ENCODE measurements at places on chromosomes 1 and 21. TPM values are rescaled to one million over a fixed set of nuclear protein-coding genes. Genes with fewer than 3 reads are reported as not detected.
A peak's percentile ranks its signal among the peaks of the same experiment; 100 is the strongest.

GRCh38 chr21:37365517-37366481, 774 bp upstream of the DYRK1A start:
- peak; percentile 45 for DNase-seq

DNA sequence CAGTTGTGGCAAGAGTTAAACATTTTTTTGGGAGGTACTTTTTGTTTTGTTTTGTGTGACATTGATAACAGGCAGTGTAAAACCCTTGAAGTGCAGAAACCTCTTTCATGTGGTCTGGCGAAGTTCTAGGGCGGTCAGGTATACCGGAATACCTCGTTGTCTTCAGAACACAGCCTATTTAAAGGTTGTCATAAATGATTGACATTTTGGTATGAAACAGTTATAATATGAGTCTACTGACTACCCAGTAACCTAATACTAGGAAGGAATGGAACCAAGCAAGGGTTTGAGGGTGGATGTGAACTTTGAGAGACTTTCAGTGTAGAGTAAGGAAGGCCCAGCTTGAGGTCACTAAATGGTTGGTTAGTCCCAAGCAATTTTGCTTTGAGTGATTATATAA, 40.5 kb downstream of the PATJ start:
- no peak for DNase-seq

DNA sequence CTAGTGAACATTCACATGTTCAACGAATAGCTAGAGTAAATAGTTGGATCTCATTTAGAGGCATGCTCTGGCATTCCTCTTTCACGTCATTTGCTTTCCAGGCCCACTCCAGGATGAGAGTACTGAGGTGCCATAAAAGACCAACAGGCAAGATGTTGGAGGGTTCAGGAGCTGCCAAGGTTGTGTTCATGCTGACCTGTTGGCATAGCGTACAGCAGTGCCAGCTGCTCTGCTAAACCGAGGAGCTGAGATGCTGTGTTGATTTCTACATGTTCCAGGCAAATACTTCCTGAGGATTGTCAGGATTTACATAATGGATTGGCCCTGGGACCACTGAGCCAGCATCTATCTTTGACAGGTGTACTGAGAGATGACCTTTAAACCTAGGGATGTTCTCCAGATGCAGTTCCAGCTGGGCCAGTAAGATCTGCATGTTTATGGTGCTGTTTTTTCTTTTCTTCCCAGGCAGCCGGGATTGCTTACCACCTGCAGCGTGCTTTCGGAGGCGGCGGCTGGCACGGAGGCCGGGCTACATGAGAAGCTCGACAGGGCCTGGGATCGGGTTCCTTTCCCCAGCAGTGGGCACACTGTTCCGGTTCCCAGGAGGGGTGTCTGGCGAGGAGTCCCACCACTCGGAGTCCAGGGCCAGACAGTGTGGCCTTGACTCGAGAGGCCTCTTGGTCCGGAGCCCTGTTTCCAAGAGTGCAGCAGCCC, 66.9 kb downstream of the DISC1 start:
- DNase-seq = no peak

DNA sequence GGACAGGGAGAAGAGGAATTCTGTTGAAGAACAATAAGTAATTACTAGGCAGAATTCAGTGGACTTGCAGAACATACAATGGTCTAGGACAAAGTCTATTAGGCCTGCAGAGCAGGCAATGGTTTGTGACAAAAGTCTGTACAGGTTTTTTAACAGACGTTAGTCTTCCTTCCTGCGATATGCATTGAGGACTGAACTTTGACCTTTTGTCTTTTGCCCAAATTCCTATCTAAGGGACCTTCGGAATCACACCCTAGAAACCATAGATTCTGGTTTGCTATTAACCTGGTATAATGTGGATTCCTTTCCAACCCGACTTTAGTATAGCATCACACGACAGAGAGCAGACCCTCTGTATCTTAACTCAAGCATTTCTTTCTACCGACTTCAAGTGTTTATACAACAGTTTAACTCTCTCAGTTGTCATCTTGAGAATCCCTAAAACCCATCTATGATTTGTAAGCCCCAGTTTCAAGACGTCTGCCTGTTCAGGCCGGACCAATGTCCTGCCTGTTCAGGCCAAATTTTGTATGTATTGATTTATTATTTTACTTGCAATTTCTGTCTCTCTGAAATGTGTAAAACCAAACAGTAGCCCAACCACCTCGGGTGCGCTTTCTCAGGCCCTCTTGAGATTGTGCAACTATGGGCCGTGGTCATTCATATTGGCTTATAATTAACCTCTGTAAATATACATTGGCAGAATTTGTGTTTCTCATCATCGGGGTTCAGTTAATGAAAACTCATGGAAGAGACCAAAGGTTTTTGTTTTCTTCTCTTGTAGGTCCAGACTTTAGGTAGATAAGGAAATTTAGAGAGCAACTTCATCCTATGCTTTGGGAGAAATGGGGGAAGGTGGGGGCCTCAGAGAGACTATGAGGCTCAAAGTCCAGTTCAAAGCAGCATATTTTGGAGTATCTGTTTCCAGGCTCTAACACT, 76.9 kb upstream of the TNFSF18 start:
- no peak for DNase-seq

ARHGEF16 gene
- not detected for total RNA-seq

CRYAA gene
- total RNA-seq = not detected

DNA sequence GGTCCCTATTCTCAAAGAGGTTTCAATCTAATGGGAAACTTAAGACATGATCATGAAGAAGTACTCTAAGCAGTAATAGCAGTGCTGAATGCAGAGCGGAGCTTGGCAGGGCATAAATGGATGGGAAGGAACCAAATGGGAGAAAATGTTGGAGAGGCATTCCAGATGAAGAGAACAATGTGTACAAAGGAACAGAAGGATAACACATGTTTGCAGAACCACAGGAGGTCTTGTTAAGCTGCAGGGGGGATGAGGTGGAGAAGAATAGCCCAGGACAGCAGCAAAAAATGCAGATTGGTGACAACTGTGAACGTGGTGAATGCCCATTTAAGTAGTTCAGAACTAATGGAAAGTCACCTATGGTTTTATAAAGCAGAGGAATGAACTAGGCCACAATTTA, 99.1 kb downstream of the ASTN1 start:
- no peak for DNase-seq

- peak; percentile 63 for DNase-seq
Observed at GRCh38 chr21:28554660-28555475, 437.8 kb downstream of the LTN1 start.

PRRC2C gene
- 66.4 TPM for total RNA-seq

- DNase-seq = no peak
Observed at GRCh38 chr1:31672986-31673385, 28.3 kb upstream of the PEF1 start.

DNA sequence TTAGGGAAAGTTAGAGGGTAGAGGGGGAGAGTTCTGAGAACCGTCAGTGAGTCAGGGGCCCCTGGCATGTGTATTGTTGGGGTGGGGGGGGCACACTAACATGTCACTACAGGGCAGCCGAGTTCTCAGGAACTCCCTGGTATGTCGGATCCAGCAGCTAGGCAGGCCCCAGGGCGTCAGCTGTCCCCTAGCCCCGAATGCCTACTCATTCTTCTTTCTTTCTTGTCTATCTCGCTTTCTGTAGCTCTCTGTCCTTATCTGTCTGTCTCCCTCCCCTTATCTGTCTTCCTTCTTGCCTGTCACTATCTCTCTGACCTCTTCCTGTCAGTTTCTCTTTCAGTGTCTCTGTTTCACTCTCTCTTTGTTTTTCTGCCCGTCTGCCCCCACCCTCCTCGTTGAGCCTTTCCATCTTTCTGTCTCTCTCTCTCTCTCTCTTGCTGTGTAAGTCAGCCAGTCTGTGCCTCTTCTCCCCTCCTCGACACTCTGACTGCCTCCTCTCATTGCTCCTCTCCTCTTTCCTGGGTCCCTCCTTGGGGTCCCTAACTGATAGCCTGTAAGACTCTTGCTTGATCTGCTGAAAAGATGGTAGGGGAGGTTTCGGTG, 2.4 kb downstream of the NTRK1 start:
- DNase-seq = no peak

- DNase-seq = peak; percentile 22
Observed at GRCh38 chr21:16912075-16912474, 600.8 kb upstream of the CXADR start.

EFNA3 gene
- total RNA-seq = 0.56 TPM

GRCh38 chr1:159851407-159851806, 11.1 kb downstream of the VSIG8 start:
- DNase-seq = no peak

DNA sequence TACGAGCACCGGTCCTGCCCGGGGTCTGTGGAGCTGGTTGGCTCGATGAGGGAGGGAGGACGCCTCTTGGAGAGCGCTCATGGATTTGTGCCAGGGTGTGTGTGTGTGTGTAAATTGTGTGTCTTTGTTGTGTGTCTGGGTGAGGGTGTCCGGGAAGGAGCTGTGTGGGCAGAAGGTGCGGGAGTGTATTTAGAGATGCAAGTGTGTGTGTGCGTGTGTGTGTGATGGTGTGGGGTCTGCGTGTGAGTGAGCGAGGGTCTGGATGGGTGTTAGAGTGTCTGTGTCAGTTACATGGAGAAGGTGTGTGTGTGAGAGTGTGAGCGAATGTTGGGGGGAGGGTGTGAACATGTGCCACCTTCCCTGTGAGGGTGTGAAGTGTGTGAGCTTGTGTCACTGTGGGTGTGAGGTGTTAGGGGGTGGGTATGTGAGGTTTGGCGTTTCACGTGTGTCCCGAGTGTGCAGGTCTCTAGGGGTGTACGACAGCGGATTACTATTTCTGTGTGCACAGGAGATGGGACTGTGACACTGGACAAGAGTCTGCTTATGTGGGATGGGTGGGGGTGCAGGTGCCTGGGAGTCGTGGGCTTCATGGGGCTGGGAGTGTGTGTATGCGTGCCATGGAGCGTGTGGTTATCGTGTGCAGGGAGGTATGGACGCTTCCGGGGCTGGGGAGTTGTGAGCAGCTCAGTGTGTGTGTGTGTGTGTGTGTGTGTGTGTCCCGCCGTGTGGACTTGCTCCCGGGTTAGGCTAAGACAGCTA, 880 bp downstream of the IGSF21 start:
- DNase-seq = no peak

- no peak for DNase-seq
Observed at GRCh38 chr1:160607672-160608032, 28.4 kb upstream of the CD84 start.

DPH5 gene
- total RNA-seq = 32.3 TPM

DNA sequence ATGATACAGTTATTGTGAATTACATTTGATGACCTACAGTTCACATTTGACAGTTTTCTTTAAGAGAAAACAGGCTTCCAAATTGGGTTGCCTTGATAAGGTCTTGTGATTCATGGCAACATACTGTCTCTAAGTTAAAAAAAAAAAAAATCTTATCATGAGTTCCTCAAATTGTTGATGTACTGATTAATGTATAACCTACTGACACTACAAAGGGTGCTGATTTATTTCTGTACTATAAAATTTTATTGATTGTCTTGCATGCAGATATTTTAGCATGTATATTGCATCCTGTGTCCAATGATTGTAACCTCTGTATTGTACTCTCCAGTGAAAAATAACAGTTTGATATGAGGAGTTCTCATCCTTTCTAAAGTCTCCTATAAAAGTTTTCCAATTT, 197.3 kb upstream of the IVNS1ABP start:
- no peak for DNase-seq

DNA sequence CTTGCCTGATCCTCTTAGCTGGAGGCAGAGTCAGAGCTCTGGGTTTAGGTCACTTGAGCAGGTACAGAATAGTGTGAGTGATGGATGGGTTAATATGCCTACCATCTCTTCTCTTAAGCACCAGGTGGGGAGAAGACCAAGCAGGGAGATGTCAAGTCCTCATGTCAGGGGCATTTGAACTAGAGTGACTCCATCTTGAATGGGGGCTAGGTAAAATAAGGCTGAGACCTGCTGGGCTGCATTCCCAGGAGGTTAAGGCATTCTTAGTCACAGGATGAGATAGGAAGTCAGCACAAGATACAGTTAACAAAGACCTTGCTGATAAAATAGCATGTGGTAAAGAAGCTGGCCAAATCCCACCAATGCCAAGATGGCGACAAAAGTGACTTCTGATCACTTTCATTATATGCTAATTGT, 77.4 kb upstream of the BTG3 start:
- DNase-seq = no peak

DNA sequence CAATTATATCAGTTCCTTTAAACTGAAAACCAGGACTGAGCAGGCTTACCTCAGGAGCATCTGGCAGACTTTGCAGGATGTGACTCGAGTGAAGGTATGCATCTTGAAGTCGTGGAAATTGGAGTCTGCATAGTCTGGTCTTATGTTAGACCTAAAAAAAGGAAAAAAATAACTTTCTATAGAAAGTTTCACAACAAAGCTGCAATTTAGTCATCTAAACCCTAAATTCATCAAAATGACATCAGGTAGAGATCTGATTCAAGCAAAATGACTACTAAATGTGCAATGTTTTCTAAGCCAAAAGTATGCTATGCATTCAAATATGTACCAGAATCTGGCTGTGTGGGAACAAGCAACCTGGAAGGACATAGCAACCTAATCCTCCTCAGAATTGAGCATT, 260.1 kb downstream of the VAV3 start:
- peak; percentile 4 for DNase-seq

GRCh38 chr1:110524311-110525248, 5.6 kb upstream of the KCNA10 start:
- DNase-seq = peak; percentile 30

RPF1 gene
- total RNA-seq = 30.3 TPM

DNA sequence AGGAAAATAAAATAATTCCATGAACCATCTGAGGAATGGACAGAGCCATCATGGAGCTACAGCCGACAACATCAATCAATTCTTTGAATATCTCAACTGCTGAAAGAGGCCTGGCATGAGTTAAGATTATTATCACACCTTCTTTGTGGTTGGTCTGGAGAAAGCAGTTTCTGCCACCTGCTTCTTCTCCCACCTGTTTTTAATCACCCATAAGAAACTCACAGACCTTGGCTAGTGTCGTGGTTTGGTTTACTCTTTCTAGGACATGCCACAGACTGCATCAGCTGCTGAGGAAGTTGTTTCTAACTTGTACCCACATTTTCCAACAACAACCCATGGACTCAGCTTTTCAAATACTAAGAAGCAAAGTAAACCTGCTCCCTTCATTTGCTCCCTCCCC, 65.6 kb downstream of the NTPCR start:
- DNase-seq = no peak

NMNAT2 gene
- 0.56 TPM for total RNA-seq

MAP3K21 gene
- 0.18 TPM for total RNA-seq

DNA sequence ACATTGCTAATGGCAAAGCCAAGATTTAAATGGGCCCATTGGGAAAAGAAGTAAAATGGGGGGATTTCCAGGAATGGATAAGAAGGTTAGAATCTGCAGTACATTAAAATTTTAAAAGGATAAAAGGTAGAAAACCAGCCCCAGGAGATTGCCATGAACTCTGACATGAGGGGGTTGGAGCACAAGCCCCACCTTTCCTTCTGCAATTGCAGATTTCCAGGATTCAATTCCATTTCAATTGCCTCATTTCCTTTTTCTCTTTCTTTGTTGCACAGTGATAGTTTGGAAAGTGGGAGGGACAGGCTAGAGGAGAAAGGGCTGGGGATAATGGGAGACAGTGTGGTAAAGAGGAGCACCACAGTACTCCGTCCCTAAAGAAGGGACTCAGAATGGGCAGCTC, 238.5 kb upstream of the RAB4A start:
- DNase-seq = no peak

DNA sequence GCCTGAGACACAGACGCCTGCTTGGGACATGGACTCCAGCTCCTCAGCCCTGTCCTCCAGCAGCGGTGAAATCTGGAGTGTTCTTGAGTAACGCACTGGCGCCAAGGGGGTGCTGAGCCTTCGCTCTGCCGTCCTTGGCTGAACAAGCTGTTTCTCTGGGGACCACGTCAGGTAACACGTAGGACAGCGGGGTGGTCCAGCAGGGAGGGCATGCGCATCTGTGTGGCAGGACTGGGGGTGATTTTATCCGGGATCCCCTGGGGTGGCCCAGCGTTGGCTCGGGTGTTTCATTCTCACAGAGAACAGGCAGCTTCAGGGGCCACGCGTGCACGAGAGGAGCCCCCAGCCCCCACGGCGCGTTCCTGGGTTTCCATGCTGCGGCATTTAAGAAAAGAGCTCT, 61.2 kb downstream of the AGPAT3 start:
- DNase-seq = no peak

Data from IMR-90 (cell line).